ENCODE measurements at places on chromosomes 4 and X.
A peak's percentile ranks its signal among the peaks of the same experiment; 100 is the strongest.

DNA sequence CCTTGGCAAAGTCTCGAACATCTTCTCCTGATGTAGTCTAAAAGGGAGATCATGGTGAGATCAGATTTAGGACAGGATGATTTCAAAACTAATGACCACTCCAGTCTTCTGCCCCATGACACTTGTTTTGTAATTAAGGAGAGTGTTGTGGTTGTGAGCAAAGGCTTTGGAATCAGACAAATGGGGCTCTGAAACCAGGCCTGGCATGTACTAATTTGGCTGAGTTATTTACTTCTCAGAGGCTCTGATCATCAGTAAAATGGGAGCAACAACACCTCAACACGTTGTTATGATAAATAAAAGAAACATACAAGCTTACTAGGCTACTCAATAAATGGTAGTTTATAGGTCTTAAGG lies 106.9 kb upstream of the FTHL17 start:
- DNase-seq = no peak

DNA sequence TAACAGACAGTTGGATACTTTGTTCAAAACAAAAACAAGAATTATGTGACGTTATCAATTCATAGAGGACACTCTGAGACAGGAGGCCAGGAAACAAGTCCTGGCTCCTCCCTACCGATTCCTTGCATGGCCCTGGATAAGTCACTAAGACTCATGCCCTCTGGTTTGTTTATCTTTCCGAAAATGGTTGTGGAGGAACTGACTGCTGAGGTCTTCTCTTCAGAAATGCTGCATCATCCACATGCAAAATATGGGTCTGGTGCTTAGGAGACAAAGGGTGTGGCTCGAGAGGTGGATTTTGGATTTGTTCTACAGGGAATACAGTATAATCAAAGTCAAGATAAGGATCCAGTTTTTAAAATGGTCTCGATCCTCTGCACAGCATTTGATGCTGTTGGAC lies 130.9 kb downstream of the RELL1 start:
- no peak for DNase-seq

GRCh38 chr4:65450899-65451298 lies 219.4 kb downstream of the EPHA5 start:
- no peak for DNase-seq

DNA sequence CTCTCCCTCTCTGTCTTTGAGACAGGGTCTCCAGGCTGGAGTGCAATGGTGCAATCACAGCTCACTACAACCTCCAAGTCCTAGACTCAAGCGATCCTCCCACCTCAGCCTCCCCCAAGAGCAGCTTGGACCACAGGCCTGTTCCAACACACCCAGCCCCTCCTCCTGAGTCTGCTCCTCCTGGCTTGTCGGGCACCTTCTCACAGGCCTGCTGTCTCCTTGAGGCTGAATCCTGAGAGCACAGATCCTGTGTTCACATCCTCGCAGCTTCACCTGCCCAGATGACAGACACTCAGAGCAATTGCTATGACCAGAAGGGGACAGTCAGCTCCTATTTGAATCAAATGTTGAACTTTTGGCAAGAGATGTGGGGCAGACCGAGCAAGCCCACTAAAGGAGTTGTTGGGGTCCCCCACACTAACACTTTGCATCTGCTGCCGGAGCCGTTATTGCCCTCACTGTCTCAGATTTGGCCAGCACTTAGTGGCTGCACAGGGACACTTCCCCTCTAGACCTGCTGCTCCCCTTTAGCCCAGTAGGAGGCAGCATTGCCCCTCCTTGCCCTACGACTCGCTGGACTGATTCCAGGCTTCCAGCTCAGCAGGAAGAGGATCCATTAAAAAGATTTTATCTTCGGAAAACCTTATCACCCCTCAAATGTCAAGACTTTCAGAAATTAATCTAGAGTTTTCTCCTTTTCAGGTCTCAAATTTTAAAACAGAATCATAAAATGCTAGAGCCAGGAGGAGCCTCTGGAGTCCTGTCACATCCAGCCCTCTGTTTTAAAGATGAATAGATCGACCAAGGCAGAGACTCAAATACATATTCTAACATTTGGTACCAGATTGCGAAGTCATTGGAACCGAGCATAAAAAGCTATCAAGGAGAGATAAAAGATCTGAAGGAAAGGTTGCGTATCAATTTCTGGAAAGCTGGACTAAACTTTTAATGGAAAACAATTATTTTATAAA lies 113.7 kb downstream of the USP46 start:
- no peak for DNase-seq

GRCh38 chr4:140305053-140305452 lies 68.4 kb upstream of the SCOC start:
- no peak for DNase-seq

GRCh38 chr4:153788413-153789276 lies at the start of gene SFRP2:
TSS of gene SFRP2 (minus strand) at chr4:153789083. CDS start at chr4:153788835, 248 bp downstream.
- DNase-seq = no peak

GRCh38 chrX:63818156-63818555 lies 33.1 kb upstream of the ARHGEF9 start:
- no peak for DNase-seq

GRCh38 chrX:2449135-2449886 lies 51.5 kb downstream of the DHRSX start:
- DNase-seq = no peak

DNA sequence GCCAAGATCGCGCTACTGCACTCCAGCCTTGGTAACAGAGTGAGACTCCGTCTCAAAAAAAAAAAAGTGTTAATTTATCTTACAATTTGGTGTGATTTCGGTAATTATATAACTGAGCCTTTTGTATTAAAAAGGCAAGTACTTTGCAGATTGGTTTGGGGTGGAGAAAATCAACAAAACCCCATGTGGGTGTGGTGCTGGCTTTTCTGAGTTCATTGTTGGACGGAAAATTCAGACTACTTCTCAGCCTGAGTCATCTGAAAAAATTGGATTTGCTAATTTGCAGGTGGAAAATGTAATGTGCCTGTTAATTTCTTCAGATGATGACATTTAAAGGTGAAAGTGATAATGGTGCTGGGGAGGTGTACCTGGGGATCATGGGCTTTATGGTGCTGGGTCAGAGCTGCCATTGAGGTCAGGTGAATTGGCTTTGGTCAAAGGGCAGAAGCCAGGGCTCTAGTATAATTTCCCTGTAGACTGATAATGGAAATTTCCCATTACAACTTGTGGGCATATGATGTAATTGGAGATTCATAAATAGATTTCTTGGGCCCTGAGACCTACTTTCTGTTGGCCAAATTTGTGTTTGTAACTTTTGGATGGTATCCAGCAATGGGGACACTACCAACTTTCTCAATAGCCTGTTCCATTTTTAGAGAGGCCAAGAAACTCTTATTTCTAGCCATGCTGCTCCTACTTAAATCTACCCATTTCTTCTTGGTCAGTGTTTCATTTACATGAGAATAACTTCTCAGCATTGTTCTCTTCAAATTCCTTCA lies 74.3 kb upstream of the TEX13D start:
- DNase-seq = no peak

GRCh38 chrX:39730662-39731329 lies 367.0 kb downstream of the BCOR start:
- DNase-seq = peak; percentile 8

DNA sequence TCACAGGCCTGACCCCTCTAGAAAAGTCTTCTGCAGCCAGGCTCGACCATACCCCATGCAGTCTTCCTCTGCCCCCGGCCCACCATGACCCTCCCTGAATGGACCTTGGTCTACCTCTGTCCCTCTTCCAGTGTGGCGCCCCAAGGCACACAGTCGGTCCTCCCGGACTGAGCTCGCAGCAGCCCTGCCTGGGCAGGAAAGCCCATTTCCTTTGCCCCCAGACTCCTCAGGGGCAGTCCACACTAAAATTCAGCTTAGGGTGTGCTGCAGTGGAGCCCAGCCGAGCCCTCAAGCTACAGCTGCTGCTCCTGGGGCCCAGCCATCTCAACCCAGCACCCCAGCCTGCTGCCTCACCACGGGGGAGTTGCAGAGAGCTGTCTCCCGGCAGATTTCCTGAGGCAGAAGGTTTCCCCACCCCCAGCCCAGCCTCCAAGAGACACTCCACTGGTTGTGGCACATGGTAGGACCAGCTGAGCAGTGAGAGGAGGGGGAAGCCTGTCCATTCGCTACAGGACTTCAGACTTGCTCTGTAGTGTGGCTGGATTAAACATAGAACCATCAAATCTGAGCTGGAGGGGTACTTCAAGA lies 37.5 kb upstream of the IQSEC2 start:
- no peak for DNase-seq

DNA sequence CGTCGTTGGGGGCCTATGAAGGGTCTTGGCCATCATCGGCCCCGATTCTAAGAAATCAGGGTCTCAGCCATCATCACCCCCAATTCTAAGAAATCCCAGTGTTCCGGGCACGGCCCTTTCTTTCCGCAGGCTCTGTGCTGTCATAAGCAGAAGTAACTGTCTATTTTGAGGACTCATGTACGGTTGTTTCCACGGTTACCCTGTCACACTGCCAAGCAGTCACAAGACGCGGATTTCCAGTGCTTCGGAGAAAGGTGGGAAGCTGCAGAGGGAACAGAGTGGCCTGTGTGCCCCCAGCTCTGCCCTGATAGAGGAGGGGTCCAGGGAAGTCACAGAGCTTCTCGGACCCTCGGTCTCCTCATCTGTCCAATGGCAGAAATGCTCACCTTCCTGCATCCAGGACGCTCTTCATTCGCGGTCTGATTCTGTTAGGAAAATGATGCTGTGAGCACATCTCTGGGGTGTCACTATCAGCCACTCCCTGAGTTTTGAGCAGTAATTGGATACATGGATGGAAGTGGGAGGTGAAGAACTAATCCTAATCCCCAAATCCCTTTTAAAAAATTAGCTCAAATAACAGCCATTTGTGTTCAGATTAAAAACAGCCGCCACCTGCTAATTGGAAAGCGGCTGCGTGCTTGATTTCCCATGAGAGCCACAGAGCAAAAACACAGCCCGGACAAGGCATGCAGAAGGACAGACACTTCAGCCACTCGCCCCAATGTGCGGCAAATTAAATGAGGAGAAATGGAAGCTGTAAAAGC lies 73.1 kb downstream of the WFS1 start:
- no peak for DNase-seq

GRCh38 chr4:47483745-47484144 lies 1.3 kb upstream of the ATP10D start:
- no peak for DNase-seq

- DNase-seq = no peak
These were observed 63.5 kb upstream of the ARHGAP36 start for GRCh38 chrX:130994671-130995070.

DNA sequence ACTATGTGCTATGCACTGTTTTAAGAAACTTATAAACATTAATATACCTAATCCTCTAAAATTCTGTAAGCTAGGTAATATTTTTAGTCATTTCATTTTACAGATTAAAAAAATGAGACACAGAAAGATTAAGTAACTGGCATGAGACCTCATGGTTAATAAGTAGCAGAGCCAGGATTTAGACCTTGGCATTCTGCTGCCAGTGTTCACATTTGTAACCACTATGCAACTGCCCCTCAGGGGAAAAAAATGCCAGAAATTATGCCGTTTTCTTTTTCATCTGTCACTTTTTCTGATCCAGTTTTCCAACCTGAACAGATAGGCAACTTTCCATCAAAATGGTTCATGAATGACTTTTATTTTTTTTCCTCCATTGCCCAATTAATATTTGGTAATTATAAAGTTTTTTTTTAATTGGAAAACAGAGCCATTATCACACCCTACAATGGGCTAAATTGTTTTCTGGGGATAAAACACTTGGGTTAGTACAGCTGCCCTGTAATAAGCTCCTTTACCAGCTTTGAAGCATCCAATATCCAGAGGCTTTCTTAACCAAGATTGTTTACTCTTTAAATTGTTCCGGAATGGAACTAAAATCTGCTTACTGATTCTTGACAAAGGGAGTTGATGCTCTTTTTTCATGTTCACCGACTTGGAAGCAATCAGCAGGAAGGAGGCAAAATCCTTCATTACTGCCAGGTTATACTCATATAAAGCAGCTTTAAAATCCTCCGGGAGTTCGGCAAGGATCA lies 56.4 kb upstream of the DDX60 start:
- DNase-seq = no peak

DNA sequence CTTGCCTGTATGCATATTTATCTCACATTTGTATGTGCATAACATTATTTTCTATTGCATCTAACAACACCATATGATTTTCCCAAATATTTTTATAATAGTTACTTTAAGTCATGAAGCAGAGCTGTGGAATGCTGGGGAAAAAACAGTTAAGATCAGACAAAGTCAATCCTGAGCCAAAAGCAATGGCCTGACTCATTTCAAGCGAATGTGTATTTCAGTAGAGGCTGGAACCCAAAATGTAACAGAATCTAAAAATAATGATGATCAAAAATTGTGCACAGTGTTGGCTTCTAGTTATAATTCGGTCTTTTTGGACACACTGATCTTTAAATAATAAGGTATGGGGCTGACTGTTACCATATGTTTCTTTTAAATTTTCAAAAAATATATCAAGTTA lies 516.2 kb upstream of the ADGRL3 start:
- no peak for DNase-seq

DNA sequence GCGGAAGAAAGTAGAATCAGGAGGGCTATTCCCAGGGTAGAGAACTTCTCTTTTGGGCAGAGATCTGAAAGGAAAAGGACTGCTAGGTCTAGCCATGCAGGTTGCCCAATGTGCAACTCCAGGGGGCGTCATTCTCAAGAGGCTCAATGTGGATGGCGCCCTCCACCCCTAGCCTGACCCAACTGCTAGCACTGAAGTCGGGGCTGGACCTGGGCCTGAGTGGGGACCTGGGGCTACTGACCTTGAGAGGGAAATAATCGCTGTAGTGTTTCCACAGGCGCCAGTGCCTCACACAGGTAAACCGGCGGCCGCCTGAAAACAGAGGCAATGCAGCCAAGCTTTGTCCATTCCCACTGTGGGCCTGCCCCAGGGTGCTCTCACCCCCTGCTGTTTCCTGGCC lies 6.1 kb downstream of the AWAT2 start:
- DNase-seq = no peak

- DNase-seq = no peak
These were observed 6.1 kb downstream of the HOPX start for GRCh38 chr4:56674984-56675383.

DNA sequence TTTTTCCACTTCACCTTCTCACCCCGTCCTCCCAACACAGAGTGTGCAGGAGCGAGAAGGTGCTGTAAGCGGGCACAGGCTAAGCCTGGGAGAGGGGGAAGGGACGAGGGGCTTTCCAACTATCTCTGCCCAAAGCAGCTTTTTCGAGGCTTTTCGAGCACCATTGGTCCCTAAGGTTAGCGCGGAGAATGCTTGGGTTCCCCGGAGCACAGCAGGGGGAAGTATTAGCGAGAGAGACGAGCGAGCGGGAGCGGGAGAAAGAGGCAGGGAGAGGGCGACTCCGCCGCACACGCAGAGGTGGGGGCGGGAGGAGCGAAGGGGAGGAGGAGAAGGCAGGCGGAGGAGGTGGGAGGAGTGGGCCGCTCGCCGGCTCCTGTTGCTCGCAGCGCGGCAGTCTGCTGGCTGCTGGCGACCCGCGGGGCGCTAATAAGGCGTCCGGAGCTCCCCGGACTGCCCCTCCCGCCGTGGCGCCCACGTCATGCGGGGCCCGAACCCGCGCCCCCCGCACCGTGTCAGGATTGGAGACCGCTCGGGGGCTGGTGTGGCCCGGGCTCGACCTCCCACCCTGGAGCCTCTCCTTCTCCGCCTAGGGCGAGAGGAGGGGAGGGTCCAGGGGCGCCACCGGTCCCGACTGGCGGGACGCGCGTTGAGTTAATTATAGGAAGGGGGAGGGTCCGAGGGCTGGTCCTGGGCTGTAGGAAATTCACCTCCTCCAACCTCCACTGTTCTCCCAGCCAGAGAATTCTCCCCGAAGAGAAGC lies at the start of gene ADAMTS3:
TSS of gene ADAMTS3 (minus strand) at position 263 of the 760 bp plus-strand sequence. CDS start 459 bp downstream, outside the sequence.
- DNase-seq = no peak
